Stimulated activated CD8-positive, alpha-beta memory T cell treated with anti-CD3 and anti-CD28 coated beads, Interleukin-4, amount 100 ng/mL, for 4 hours (primary cell): ENCODE measurements at places on chromosomes 12 and 14.

DNA sequence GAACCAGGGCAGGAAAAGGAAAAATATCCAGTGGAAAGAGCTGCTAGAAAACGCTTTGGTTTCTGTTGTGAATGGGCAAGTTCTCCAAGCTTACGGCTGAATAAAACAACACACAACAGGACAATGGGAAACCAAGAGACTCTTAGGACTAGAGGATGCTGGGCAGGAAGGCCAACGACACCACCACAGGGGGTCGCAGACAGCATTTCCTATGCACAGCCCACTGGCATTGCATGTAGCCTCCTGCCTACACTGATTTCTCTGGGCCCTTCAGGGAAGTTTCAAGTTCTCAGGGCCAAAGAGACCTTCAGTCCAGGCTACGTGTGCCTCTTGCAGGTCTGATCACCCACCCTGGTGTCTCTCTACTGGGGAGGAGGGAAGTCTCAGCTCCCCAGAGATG is 108.0 kb downstream of the RIMBP2 start:
- DNase-seq, result no peak

GRCh38 chr12:57272337-57273151 is 21.6 kb upstream of the STAC3 start:
- no peak for DNase-seq

- DNase-seq, result no peak
Measured at GRCh38 chr12:62738105-62738504, 196.8 kb downstream of the PPM1H start.

- no peak for DNase-seq
Measured at GRCh38 chr14:31510222-31510621, 22.4 kb upstream of the GPR33 start.

GRCh38 chr12:40559865-40560264 is 132.4 kb upstream of the CNTN1 start:
- no peak for DNase-seq
